ENCODE measurements at places on chromosomes 13 and 19. TPM values are rescaled to one million over a fixed set of nuclear protein-coding genes. Genes with fewer than 3 reads are reported as not detected.

CEBPA gene
- polyA plus RNA-seq = 2.7 TPM

CCDC169 gene
- not detected for polyA plus RNA-seq

ZNF329 gene
- 4.0 TPM for polyA plus RNA-seq

NAT14 gene
- 4.8 TPM for polyA plus RNA-seq

DNA sequence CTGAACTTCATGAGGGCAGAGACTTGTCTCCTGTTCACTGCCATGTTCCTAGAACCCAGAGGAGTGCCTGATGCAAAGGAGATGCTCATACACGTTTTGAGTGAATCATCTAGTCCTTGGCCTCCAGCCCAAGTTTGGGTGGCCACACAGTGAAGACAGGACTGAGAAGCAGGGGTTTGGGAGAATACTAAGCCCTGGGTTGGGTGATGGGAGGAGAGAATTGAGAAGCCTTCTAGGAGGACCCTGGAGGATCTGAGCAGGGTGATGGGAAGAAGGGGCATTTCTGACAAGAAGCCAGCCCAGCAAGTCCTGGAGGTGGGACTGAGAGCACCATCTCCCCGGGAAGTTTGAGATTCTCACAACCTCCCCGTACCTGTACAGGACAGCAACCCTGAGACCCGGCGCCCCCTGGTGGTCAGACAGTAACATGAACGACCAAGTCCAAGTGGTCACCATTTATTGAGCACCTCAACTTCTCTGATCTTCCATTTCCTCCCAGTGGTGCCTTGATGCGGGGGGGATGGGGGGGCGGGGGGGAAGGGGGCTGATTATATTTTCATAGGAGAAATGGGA is 11.0 kb downstream of the CTU1 start:
- H3K36me3 ChIP-seq = peaks cover 9% of the 10 kb centered on the region
- H3K27me3 ChIP-seq = no peaks in the 10 kb centered on the region
- peak overlapping the region; percentile 30 for H3K4me3 ChIP-seq
- peaks cover 23% of the 10 kb centered on the region for H3K4me1 ChIP-seq

DNA sequence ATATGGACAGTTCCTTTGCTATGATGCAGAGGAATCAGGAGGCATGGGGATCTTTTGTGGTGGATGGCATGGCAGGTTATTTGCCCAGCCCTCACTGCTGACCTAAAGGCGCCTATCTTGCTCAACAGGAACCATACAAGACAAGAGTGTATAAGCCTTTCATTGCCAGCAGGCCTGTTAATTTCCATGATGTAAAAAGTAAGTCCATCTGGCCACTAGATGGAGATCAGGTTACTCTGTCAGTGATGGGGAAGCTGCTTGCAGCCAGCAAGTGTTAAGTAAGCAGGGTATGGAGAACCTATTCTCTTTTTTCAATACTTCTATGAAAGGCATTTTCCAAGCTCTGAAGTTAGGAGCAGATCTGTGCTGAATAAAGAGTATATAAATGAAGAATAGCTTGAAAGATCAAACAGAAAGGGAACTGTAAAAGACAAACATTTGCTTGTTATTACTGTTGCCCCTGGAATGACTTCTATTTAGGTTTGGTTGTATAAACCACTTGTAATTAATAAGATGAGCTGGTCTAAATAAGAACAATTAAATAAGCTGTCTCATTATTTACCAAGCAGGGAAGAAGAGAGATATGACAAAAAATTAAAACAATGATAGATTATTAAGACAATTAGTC is 210.9 kb downstream of the RGCC start:
- no peak overlapping the region for H3K4me3 ChIP-seq
- no peaks in the 10 kb centered on the region for H3K4me1 ChIP-seq
- no peaks in the 10 kb centered on the region for H3K27me3 ChIP-seq
- H3K36me3 ChIP-seq = peaks cover 10% of the 10 kb centered on the region

GRCh38 chr19:38362076-38362945 is 12.1 kb upstream of the PSMD8 start:
- no peaks in the 10 kb centered on the region for H3K4me1 ChIP-seq
- no peaks in the 10 kb centered on the region for H3K36me3 ChIP-seq
- H3K4me3 ChIP-seq = peak overlapping the region; percentile 80
- peak; percentile 17 for DNase-seq

DNA sequence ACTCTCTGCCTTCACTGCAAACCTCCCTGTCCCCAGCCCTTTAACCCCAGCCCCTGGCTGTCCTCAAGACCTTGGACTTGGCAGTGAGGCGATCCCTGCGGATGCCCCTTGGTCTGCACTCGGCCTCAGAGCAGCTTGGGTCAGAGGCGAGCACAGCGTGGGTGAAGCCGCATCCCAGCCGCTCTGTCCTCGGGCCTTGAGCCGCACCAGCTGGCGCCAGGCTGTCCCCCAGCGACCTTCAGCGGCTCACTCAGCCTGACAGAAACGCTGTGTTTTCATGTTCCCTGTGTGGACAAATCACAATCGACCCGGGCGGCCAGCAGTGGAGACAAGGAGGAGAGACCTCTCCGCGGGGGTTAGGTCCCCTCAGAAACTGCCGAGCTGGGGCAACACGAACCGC is 52.0 kb downstream of the GNG7 start:
- no peaks in the 10 kb centered on the region for H3K4me1 ChIP-seq
- DNase-seq = no peak
- H3K27ac ChIP-seq = no peak overlapping the region
- H3K4me3 ChIP-seq = no peak overlapping the region
- H3K27me3 ChIP-seq = no peaks in the 10 kb centered on the region
- no peaks in the 10 kb centered on the region for H3K36me3 ChIP-seq

DNA sequence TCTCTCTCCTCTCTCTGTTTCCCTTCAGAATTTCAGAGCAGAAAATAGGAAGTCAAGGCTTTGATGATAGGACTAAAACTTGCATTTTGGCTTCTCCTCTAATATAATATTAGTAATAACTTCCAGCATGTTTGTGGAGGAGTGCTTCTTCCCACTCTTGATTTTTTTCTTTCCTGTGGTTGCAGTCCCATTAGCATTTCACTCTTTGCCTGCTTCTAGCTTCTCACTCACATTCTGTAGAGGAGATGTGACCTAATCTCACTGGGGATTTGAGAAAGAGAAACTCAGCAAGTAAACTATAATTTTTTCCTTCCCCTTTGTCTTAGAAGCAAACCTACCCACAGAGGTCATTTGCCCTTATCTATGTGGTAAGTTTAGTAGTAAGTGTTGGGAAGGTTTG is 169.4 kb upstream of the HTR2A start:
- H3K27me3 ChIP-seq = peaks cover 2% of the 10 kb centered on the region
- H3K4me1 ChIP-seq = no peaks in the 10 kb centered on the region
- DNase-seq = no peak
- H3K4me3 ChIP-seq = no peak overlapping the region

DNA sequence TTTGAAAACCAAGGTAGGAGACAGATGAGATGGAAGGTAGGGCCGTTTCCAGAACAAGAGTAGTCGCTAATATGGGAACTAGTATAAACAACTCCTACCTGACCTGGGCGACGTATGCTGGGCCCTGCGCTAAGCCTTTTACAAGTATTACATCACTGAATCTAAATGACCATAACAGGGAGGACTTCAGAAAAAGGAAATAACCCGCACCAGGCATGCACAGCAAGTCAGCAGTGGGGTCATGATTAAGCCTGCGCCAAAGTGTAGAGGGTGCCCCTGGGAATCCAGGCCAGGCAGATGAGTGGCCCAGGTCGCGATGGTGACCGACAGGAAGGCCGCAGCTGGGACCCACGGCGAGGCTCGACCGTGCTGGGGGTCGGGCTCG is 613 bp downstream of the ATP13A1 start:
- H3K4me3 ChIP-seq = peak overlapping the region; percentile 90
- no peak for DNase-seq
- H3K27ac ChIP-seq = peak overlapping the region; percentile 93
- H3K4me1 ChIP-seq = peaks cover 35% of the 10 kb centered on the region

GRCh38 chr19:55550321-55550650 is 4.9 kb upstream of the SBK3 start:
- peaks cover 2% of the 10 kb centered on the region for H3K27me3 ChIP-seq
- H3K27ac ChIP-seq = no peak overlapping the region
- no peak overlapping the region for H3K4me3 ChIP-seq

DNA sequence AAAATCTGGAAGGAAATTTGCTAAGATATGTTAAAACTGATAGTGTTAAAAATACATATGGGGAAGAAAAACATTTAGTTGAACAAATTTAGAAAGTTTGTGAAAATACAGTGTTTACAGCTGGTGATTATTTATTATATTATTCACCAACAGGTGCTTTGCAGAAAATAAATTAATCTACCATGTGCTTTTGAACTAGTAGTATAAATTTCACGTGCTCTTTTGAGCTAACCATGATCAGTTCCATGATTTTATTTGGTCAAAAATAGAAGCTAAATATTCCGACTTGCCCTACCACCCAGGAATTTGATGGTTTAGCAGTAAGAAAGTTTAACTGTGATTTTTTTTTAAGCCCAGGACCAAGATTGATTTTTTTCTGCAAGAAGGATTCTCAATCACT is 113.3 kb downstream of the SPRY2 start:
- no peaks in the 10 kb centered on the region for H3K4me1 ChIP-seq
- H3K4me3 ChIP-seq = no peak overlapping the region
- no peaks in the 10 kb centered on the region for H3K36me3 ChIP-seq
- no peak for DNase-seq
- peaks cover 4% of the 10 kb centered on the region for H3K27me3 ChIP-seq

DNA sequence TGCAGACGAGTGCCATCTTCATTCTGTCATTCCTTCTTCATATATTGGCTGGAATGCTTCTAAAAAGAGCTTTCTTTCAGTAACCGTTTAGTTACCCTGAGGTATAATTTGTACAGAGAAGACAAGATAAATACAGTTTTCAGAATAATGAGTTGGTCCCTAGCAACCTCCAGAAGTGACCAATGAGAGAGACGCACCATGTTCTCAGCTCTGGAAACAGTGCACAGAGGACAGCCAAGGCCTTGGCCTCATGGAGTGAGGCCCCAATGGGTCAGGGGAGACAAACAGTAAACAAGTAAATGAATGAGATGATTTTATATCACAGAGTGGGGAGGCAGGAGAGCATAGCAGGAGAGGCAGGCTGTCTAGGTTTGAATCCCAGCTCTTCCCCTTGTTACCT is 90.7 kb downstream of the DPF1 start:
- H3K27ac ChIP-seq = no peak overlapping the region
- DNase-seq = no peak
- H3K36me3 ChIP-seq = peaks cover 12% of the 10 kb centered on the region
- no peaks in the 10 kb centered on the region for H3K27me3 ChIP-seq
- no peak overlapping the region for H3K4me3 ChIP-seq

GRCh38 chr13:34411894-34412293 is 530.2 kb upstream of the NBEA start:
- H3K27ac ChIP-seq = no peak overlapping the region
- no peak for DNase-seq
- H3K4me1 ChIP-seq = no peaks in the 10 kb centered on the region
- peaks cover 3% of the 10 kb centered on the region for H3K27me3 ChIP-seq
- no peak overlapping the region for H3K4me3 ChIP-seq

GRCh38 chr13:46895381-46895780 is 1.5 kb downstream of the HTR2A start:
- peaks cover 12% of the 10 kb centered on the region for H3K27me3 ChIP-seq
- no peak overlapping the region for H3K4me3 ChIP-seq
- no peak overlapping the region for H3K27ac ChIP-seq
- H3K36me3 ChIP-seq = no peaks in the 10 kb centered on the region
- H3K4me1 ChIP-seq = peaks cover 29% of the 10 kb centered on the region
- DNase-seq = no peak

DNA sequence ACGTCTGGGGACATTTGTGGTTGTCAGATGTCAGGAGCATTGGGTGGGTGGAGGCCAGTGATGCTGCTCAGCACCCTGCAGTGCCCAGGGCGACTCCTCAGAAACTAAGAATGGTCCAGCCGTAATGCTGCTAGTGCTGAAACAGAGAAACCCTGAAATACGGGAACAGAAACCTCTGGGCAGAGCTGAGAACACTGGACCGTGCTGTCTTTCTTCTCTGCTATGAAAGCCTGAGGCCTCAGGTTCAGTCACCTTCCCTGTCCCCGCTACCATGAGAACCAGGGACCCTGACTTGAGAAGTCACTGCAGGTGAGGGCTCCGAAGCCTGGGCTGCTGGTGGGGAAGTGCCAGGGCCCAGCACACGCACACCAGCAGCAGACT is 13.4 kb downstream of the CAPS start:
- no peak overlapping the region for H3K27ac ChIP-seq
- H3K4me1 ChIP-seq = no peaks in the 10 kb centered on the region
- no peaks in the 10 kb centered on the region for H3K27me3 ChIP-seq
- peaks cover 27% of the 10 kb centered on the region for H3K36me3 ChIP-seq

GRCh38 chr13:43686557-43686956 is 100.2 kb downstream of the ENOX1 start:
- H3K27ac ChIP-seq = no peak overlapping the region
- no peak overlapping the region for H3K4me3 ChIP-seq
- no peaks in the 10 kb centered on the region for H3K4me1 ChIP-seq
- DNase-seq = no peak
- H3K27me3 ChIP-seq = peaks cover 5% of the 10 kb centered on the region

GRCh38 chr13:102018716-102019115 is 383.1 kb downstream of the FGF14 start:
- H3K4me1 ChIP-seq = no peaks in the 10 kb centered on the region
- no peak overlapping the region for H3K4me3 ChIP-seq
- peaks cover 4% of the 10 kb centered on the region for H3K36me3 ChIP-seq
- H3K27me3 ChIP-seq = no peaks in the 10 kb centered on the region
- no peak for DNase-seq

Data from immature natural killer cell (primary cell).